ENCODE measurements at places on chromosomes 7 and 10.

DNA sequence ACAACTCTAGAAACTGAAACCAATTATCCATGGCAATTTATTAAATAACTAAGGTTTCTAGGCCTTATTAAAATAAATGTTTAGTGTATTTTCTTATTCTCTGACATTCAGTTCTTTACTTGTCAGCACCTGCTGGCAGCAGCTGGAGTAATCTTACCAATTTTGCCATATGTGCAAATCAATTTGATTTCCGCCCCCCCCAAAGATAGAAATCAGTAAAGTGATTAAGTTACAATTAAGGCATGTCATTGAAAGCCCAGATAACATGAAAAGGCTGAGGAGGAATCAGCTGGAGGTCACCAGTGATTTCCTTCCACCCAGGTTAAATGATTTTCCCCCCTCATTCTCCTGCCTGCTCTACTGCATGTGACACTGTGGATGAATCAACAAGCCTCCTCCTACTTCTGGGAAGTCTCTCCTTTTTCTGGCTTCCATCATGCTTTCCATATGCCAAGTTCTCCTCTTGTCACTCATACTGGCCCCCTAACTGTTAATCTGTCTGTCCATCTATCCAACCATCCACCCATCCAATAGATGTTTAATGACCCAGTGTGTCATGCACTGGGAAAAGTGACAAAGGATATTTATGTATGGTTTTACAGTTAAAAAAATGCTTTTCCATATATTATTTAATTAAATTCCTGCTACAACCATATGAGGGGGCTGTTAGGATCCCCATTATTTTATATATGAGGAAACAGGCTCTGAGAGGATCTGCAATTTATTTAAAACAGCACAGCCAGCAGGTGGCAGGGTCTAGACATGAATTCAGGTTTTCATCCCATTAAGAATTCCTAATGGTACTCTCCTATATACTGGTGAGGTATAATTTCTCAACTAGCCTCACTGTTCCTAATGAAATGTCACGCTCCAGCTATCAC lies 116.5 kb downstream of the ATXN7L1 start:
- DNase-seq = peak; percentile 69

DNA sequence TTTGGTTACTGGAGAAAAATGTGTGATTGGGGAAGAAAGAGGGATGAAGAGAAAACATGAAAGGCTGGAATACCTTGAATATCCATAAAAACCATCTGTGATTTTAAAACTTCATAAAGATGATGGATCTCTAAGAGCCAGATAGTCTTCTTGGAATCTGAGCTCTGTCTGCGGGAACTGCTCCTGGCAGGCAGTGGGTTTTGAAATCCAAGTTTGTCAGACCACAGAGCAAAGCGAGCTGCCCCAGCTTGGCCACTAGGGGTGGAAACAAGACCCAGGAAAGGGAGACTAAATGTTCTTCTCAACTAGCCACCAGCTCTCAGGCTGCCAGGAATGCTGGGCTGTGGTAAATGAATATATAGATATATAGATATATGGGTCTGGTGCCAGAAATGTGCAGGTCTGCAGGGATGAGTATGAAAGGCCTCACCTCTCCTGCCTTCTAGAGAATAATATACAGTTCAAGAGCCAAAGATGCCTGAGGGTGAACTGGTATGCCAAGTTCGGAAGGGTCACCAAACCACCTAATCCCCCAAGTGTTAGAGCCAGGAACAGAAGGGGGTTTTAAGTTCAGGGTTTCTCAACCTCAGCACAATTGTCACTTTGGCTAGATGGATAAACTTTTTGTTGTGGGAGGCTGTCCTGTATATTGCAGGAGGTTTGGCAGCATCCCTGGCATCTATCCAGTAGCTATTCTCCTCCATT lies 208.8 kb downstream of the KCNMA1 start:
- DNase-seq = peak; percentile 51

DNA sequence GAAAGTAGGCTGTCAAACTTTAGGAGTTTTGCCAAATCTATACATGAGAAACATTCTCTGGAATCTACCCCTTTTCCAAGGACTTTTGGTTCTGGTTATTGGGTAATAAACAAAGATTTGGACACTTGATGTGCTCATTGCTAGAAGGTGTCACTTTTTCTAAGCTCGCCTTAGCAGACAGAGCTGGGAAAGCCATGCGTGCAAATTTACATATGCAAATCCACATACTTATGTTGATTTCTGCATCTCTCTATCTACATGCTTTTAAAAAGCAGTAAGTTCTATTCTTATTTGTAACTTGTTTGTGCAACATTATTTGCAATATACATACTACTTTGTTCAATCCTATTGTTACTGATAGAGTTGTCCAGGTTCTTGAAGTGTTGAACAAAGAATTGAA lies 22.5 kb upstream of the GIMAP6 start:
- no peak for DNase-seq

GRCh38 chr10:133444342-133445267 lies 9.1 kb upstream of the SCART1 start:
- DNase-seq = no peak

- DNase-seq = no peak
Measured at GRCh38 chr7:16836481-16836880, 31.7 kb upstream of the AGR2 start.

DNA sequence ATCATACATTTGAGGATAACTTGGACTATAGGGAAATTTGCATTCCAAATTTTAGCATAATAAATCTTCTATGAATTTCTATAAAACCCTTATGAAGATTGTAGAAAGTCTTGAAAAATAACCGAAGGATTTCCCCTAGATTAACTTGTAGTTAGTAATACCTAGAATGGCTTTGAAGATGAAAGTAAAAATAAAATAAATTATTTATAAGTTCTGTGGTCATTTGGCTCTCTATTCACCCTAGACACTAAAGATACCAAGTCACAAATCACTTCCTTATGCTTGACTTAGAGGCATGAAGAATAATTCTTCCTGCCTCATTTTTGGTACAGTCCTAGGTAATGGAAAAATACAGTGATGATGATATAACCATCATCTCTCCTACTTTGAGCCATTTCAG lies 79.3 kb downstream of the CSTF2T start:
- DNase-seq = no peak

GRCh38 chr7:128453836-128454804 lies 1.6 kb upstream of the HILPDA start:
- no peak for DNase-seq

GRCh38 chr10:60332371-60332770 lies 57.3 kb downstream of the ANK3 start:
- no peak for DNase-seq
